ENCODE measurements at places on chromosomes 3 and 15.

- peak; percentile 83 for DNase-seq
Observed at GRCh38 chr3:188421151-188421821, 267.3 kb downstream of the LPP start.

GRCh38 chr15:27854601-27855000 lies 244.5 kb downstream of the OCA2 start:
- DNase-seq = no peak

- DNase-seq = no peak
Observed at GRCh38 chr15:74781431-74782258, at the start of gene CSK. Gene CSK (plus strand): TSS chr15:74782080. CDS start chr15:74798298, 16,218 bp downstream.

DNA sequence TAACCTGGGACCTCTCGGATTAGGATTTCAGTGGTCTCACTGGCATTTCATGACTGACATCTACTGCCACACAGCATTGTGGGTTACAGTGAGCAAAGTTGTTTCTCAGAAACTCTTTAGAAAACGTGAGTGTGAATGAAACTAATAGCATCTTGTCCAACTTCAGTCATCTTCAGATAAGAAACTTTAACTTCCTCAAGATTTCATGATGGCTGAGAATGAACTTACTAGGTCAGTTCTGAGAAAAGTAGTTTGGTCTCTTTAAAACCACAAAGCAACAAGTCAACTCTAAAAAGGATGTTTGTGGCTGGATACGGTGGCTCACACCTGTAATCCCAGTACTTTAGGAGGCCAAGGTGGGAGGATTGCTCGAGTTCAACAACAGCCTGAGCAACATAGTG lies 14.2 kb upstream of the HOMER2 start:
- DNase-seq = no peak

- DNase-seq = no peak
Observed at GRCh38 chr3:167776066-167776685, 40.7 kb downstream of the SERPINI1 start.

GRCh38 chr3:64422192-64422591 lies 196.9 kb upstream of the PRICKLE2 start:
- no peak for DNase-seq

- DNase-seq = no peak
Observed at GRCh38 chr3:56878074-56878473, 76.3 kb upstream of the ARHGEF3 start.

- DNase-seq = no peak
Observed at GRCh38 chr3:170278627-170279026, 56.4 kb downstream of the PRKCI start.

GRCh38 chr3:152943645-152944044 lies 108.7 kb downstream of the P2RY1 start:
- no peak for DNase-seq

DNA sequence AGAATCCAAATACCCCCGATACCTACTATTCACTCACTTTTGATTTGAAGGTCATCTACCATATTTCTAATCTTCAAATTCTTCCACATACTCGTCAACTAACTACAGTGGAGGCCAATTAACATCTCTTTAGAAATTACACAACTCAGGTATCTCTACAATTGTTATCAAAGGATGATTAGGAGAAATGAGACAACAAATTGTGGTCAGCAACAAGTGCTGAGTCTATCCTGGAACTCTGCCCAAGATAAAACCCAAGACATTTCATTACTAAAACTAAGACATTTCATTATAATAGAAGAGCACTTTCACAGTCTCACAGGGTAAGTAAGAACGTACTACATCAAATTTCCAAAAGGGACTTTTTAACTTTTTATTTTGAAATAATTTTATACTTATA lies 100.0 kb downstream of the TBC1D5 start:
- DNase-seq = no peak

DNA sequence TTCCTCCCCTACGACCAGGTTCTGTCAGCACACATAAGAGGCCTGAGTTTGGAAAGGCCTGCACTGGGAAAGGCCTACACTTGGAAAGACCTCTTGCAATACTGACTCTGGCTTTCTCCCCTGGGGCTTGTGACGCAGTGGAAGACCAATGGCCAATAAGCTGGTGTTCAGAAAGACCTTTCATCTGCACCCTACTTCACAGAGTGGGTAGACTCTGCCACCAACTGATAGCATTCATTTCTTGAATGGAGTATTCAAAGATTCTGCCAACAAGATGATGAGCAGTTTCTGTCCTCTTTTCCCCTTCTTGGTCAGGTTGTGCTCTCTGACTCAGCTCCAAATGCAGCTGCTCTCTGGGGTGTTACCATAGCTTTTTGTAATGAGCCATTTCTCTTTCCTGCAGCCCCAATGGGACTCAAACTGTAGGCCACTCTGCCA lies 48.8 kb downstream of the TIPARP start:
- no peak for DNase-seq

DNA sequence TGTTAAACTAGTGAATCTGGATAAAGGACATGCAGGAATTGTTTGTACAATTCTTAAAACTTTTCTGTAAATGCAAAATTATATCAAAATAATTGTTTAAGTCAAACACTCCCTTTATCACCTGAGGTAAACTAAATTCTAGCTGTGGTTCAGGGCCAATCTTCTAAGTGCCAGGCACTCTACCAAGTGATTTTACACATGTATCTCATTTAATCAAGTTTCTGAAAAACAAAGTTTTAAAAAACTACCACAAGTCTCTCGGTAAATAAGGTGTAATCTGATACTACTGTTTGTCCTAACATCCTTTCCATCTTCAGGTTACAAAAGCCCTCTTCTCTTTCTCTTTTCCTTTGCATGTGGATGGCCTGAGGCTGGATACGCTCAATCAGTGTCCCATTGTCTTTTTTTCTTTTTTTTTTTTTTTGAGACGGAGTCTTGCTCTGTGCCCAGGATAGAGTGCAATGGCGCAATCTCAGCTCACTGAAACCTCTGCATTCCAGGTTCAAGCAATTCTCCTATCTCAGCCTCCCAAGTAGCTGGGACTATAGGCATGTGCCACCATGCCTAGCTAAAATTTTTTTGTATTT lies 19.3 kb downstream of the IFT80 start:
- no peak for DNase-seq

GRCh38 chr3:7520059-7520458 lies 659.1 kb downstream of the GRM7 start:
- no peak for DNase-seq
